ENCODE measurements at places on chromosomes 1 and 21. TPM values are rescaled to one million over a fixed set of nuclear protein-coding genes. Genes with fewer than 3 reads are reported as not detected.

DNA sequence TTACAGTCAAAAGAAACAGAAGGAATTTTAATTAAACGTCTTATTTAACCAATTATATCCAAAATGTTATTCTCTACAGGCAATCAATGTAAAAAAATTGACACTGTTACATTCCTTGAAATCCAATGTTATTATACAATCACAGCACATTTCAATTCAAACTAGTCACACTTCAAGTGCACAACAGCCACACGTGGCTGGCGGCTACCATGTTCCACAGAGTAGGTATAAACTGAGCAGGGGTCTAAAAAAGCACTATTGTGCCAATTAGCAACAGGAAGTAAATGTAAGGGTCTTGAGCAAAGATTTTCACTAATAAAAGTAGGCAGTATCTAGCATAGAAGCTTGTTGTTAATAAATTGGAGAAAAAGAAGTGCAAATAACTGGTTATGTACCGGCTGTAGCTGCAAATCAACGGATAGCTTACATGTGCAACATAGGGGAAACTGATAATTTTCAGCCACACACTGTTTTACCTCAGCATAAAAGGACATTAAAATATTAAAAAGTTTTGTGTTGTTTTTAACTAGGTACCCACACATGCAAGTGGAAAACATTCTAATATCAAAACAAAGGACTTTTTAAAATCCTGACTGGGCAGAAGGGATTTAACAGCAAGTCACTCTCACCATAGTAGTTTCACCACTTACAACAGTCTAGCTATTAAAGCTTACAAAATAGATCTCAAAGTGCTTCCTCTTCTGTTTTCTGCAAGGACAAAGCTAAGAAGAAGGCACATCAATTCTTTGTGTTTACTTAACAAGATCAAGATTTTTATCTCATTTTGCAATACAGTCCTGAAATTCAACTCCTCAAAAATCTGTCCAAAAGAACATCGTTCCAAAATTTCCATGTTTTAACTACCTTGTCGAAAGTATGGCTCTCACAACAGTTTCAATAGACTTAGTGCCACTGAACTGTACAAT is 2.5 kb downstream of the CSDE1 start:
- no peak for DNase-seq

Gene AIRE
- total RNA-seq, result not detected

GRCh38 chr1:30345491-30346130 is 377.8 kb downstream of the MATN1 start:
- DNase-seq, result no peak

DNA sequence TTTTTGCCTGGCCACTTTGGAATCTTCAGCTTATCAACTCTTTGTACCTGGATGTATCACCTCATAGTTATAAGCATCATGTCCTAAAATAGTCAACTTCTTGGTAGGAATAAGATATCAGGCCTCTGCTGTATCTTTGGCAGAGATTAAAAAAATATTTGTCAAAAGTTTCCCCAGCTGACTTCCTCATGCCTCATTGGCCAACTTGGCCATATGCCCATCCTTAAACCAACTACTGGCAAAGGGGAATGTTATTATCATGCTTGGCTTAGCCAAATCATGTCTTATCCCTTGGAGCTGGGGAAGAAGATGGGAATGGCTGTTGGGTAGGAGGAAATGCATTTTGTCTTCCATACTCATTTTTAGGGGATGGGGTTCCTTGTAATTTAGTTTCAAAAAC is 23.4 kb downstream of the NFASC start:
- no peak for DNase-seq

DNA sequence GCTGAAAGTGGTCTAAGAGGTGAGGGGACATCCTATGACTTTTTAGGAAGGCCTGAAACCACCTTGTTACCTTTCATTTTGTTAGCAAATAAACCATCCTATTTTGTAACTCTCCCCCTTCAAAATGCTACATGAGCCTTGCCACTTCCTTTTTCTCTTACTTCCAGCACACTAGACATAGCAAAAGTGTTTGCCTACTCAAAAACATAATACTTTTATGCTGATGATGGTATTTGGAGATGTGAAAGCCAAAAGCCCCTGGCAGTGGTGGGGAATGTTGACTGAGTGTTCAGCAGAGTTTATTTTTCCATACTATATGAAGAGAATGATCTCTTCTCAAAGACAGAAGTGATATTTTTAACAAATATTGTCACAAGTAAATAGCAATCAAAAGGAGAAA is 134.2 kb downstream of the EDEM3 start:
- DNase-seq, result no peak

DNA sequence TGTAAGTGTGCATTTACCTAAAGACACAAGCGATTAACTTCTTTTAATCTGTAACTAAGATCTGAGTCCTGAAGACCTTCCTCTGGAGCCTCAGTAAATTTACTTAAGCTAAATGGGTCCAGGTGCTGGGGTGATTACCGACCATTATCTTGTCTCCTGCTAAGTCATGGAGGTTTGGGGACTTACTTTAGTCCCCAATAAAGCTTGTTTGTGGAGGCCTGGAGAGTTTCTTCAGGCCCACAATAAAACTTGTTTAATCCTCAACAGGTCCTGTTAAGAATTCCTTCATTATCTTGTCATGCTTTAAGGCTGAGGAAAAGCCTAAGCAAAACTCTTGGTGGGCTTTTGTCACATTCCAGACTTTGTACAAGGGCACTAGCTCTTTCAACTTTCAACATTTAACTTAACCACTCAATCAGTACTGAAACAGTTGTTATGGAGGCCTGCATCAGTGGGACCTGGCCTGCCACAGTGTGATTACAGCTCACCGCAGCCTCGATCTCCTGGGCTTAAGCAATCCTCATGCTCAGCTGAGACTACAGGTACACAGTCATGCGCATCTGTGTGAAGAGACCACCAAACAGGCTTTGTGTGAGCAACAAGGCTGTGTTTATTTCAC is 84.0 kb downstream of the FMO4 start:
- DNase-seq, result no peak

DNA sequence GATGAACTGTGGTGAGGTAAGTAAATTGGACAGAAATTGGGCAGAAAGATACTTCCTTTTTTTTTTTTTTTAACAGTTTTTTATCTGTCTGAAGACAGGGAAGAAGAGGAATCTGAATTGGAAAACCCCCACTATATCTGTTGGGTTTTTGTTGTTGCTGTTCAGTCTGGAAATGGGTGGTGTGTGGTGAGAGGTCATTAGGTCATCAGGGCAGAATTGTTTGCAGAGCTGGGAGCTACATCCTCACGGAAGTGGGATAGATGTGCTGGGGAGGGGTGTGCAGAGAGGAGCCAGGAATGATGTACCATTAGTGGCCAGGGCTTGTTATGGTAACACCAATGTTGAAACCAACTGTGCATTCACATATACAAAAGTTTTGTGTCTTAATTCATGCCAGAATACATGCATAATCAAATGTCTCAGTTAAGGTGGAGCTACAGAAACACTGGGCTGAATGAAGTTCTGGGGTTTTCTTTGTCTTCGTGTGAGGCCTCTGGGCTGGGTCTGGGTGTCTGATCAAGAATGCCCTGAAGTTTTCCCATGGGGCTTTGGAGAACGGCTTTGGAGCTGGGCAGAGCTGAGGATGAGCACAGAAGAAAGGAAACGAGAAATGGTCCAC is 12.4 kb downstream of the USP25 start:
- no peak for DNase-seq

DNA sequence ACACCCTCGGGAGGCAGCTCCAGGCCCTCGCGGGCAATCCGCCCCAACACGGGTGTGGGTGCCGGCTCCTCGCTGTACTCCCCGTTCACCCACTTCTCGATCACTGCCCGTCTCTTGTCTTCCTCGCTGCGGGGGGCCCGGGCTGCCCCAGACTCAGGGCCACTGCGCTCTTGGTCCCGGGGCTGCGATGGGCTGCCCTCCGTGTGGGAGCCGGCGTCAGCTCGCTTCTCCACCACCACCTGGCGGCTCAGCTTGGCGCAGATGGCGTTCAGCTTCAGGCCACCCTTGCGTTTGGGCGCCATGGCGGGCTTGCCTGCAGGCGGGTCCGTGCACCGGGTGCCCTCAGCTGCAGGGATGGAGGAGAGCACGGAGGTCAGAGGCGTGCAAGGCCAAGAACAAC is 131.2 kb downstream of the CASZ1 start:
- DNase-seq, result no peak

GRCh38 chr1:39272027-39272797 is 67.7 kb downstream of the MACF1 start:
- no peak for DNase-seq

DNA sequence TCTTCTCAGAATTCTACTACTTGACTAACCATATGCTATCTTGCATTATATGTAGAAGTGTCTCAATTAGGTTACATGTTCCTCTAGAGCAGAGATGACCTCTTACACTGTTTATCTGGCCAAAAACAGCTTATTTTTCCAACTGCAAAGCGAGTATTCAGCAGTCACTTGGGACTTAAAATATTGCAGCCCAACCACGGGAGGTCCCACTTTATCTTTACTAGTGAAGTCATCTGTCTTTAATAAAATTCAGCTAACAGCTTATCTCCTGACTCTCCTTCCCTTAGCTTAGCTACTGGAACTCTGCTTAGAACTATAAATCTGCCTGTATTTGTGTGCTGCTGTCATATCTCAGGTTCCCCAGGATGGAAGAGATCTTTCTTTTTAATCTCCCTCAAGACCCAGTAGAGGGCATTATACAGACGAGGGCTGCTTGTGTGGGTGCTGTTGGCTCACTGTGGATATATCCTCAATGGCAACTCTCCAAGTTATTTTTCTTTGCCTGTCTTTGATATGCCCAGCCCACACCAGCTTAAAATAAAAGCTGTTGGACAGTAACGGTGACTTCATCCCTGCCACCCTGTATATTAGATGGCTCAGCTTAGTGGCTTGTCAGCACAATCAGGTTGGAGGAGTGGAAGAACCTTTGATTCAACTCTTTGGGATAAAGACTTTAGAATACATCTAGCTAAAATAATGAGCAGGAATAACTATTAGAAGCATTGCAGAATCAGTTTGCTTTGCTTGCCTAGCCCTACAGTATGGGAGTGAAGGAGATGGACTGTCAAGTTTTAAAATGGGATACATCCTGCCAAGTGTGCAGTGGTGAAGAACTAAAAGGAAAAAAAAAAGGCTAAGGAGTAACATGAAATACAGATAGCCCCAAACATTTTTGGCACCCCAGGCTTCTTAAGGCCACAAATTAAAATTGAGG is 9.6 kb downstream of the ENSA start:
- no peak for DNase-seq

DNA sequence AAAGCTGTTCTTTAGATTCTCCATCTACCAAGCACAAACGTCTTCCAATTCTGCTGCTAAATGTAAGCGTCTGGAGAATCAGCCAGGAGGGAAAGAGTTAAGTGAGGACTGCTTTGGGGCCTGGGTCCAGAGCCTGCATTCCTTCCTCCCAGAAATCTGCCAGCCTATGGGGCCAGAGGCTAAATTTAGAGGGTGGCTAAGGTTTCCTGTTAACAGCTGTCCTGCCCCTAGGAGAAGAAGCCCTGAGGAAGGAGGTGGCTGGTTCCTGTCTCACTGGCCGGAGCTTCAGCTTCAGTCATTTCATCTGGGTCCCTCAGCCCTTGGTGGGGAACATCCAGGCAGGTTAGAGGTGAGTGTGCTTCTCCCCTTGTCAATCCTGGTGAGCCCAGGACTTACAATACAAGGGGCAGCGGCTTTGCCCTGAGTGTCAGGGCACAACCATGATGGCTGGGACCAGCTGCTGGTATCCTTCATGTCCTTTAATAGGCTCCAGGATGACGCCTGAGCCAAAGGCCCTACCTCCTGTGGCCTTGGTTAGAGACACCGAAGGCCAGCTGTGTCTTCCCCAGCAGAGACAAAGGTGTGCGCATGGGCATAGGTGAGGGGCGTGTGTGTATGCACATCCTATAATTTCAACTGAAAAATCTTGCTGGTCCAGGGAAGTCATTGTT is at the start of gene STYXL2:
STYXL2 (plus strand) TSS at position 230 of the 671 bp plus-strand sequence. CDS start 775 bp downstream, outside the sequence.
- DNase-seq, result no peak

GRCh38 chr1:86499987-86500593 is 31.4 kb downstream of the CLCA1 start:
- no peak for DNase-seq

- no peak for DNase-seq
Measured at GRCh38 chr21:17673261-17674020, 60.7 kb upstream of the BTG3 start.

Gene FNDC5
- 6.3 TPM for total RNA-seq

DNA sequence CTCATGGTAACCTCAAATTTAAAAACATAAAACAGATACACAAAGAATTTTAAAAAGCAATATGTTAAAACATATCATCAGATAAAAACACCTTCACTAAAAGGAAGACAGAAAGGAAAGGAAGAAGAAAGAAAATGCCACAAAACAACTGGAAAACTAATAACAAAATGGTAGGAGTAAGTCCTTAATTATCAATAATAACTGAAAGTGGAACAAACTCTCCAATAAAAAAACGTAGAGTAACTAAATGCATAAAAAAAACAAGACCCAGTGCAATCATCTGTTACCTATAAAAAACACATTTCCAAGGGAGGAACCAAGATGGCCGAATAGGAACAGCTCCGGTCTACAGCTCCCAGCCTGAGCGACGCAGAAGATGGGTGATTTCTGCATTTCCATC is 47.1 kb upstream of the ACADM start:
- no peak for DNase-seq

DNA sequence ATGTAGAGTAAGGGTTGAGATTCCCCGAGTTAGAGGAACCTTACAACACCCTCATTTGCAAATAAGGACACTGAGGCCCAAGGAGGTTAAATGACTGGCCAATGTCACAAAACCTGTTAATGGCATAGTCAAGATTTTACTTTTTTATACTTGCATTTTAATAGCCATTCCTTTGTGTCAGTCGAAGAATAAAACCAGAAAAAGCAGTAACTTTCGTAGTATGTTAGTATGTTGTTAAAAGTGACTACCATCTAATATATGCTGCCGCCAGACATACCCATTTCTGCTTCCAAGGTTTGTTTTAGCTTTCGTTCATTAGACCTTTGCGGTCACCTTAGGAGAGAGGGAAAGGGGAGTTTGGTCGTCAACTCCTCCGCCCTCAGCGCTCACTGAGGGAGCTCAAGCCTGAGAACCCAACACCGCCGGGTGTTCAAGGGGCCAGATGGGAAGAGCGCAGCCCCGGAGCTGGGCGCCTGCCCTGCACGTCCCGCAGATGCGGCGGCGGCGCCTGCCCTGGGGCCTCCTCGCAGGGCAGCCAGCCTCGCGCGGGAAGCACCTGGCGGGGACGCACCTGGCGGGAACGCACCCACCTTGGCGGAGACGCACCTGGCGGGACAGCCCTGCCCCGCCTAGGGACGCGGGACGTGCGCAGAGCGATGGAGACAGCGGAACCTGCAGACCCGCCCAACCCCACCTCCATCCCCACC is 466 bp downstream of the VPS26C start:
- peak; percentile 56 for DNase-seq

- DNase-seq, result no peak
Measured at GRCh38 chr1:20174937-20175666, 10.8 kb upstream of the UBXN10 start.

- DNase-seq, result no peak
Measured at GRCh38 chr1:188027613-188028012, 1198.9 kb downstream of the PLA2G4A start.

DNA sequence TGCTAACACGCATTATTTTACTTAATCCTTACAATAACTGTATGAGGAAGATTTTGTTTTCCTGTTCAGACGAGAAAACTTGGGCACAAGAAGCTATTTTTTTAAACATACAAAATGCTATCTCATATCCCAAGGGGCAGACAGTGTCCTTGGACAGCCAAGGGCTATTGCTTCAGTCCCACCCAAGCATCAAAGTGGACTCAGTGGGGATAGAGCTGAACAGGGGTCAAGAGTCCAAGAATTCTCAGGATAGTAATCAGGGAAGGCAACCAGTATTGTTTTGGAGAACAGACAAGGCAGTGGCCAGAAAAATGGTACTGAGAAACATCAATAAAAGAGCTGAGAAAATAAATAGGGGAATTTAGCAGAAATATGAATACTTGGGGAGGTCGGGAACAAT is 465.7 kb downstream of the PLPP3 start:
- DNase-seq, result no peak

- no peak for DNase-seq
Measured at GRCh38 chr1:208475449-208475848, 231.3 kb upstream of the PLXNA2 start.
